ENCODE measurements at places on chromosomes 3 and 15.

DNA sequence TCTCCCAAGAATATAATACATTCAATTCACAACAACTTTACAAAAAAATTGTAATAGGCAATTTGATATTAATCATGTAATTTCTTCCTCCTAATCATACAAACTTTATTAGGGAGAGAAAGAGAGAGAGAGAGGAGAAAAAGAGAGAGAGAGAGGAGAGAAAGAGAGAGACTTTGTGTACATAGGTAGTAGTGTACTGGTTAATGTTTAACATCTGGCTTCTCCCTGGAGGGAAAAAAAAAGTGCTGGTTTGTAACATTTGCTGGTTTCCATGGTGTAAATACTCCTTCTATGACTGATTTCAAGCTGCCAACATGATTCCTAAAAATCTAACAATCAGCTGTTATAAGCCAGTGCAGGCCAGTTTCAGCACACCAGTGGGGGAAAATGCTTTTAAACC, 98.0 kb upstream of the ARHGEF26 start:
- DNase-seq, result peak; percentile 71

- DNase-seq, result no peak
These were observed 100.4 kb downstream of the WDR76 start for GRCh38 chr15:43927203-43927602.

DNA sequence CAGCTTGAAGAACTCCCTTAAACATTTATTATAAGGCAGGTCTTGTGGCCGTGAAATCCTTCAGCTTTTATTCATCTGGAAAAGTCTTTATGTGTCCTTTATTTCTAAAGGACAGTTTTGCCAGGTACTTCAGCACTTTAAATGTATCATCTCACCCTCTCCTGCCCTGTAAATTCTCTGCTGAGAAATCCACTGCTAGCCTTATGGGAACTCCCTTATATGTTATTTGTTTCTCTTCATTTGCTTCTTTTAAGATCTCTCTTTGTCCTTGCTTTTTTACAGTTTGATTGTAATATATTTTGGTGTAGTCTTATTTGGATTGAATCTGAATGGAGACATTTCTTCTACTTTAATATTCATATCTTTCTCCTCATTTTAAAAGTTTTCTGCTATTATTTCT, 86.7 kb upstream of the RBMS3 start:
- no peak for DNase-seq

DNA sequence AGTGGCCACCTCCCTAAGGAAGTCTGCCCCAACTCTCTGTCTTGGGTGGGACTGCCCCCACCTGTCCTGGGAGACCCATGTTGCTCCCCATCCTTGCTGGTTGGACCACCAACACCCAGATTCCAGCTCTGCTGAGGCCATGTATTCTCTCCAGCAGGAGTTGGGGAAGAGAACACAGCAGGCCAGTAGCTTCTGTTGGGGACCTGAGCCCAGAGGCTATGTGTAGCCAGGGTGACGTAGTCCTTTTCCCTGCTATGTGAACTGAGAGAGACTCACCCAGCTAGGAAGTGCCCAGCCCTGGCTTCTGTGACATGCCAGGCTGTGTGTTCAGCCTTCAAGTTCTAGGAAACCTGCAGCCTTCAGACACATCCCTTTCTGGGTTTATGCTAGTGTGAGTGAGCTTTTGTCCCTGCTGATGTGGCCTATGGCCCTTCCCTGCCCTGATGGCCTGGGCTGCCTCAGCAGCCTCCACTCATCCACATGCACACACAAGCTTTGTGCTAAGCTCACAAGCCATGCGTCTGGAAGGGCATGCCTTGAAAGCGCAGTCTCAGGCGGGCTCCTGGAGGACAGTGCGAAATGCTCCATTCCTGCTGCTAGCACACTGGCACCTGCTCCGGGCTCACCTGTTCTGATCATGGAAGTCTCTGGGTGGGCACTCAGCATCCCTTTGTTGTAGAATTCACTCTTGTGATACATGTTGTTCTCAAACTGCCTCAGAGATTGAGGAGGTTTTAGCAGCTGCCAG, 42.6 kb downstream of the KY start:
- no peak for DNase-seq

DNA sequence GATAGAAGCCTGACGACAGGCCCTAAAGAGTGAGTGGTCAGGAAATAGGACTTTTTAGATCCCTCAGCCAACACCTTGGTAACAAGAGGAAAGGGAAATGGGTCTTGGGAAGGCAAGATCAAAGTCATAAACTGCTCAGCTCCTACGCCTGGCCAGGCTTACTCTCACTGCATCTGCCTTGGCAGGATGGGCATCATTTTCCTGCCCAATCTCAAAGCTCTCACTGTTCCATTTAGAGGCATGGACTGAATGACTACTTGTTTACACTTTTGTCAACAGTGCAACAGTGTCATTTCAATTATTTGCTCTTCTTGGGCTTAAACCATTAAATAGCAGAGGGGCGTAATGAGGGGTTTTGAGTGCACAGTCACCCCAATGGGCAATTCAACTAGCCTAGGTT, 808.7 kb downstream of the GRM7 start:
- DNase-seq, result no peak

DNA sequence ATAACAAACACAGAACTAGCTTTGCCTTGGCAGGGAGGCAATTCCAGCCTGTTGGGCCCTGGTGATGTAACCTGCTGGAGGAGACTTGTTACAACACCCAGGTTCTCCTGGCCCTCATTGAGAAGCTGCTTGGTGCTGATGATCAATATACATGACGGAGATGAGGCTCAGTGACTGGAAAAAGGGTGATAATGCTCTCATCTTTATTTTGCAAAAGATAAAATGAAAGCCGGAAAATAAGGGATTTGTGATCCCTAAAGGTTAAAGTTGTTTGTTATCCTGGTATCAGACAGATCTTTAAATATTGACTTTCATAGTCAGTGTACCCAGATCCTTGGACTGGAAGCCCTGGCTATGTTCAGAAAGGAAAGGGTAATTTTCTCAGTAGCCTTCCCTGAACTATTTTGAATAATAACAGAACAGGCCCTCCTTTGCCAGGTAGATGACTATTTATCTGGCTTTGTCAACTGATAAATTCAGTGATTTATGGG, 118.9 kb upstream of the MEIS2 start:
- DNase-seq, result no peak

All from lung (tissue), 17 donors.